Mesothelial cell of epicardium (in vitro differentiated cells): ENCODE measurements at places on chromosomes 4 and X.

DNA sequence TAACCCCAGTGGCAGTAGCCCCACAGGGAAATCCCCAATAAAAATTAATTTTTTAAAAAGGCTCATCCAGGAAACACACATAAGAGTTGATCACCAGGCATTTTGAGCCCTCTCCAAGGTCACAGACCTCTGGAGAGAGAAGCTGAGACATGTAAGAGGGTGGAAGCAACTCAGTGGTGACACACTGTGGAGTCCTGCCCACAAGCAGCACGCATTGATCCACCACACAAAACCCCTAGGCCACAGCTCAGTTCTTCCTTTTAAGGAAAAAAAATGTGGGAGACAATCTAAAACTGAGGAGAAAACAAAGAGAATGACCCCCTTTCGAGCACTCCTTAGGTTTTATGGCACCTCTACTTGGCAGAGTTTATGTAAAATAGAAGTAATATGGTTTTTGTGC is 71.7 kb upstream of the S100G start:
- DNase-seq: no peak
- no peaks in the 10 kb centered on the region for H3K4me1 ChIP-seq
- no peak overlapping the region for H3K27ac ChIP-seq
- H3K27me3 ChIP-seq: no peaks in the 10 kb centered on the region
- H3K36me3 ChIP-seq: peaks cover 15% of the 10 kb centered on the region

DNA sequence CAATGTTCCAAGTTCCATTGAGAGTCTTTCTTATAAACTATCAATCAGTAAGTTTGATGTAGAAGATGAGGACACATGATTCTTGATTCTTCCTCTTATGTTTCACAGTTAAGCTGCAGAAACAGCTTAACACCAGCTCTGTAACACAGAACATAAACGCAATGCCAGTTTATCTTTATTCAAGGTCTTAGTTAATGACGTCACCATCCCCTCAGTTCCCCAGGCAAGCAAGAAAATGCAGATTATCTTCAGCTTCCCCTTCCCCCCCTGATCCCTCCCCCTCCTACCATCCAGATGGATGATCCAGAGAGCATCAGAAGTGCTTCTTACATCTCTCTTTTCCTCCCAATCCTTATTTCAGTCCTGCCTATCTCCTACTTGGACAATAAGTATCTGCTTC is 4.4 kb upstream of the SH3RF1 start:
- H3K4me1 ChIP-seq: peaks cover 38% of the 10 kb centered on the region
- no peaks in the 10 kb centered on the region for H3K36me3 ChIP-seq
- H3K27me3 ChIP-seq: no peaks in the 10 kb centered on the region
- no peak for DNase-seq
- no peak overlapping the region for H3K4me3 ChIP-seq

DNA sequence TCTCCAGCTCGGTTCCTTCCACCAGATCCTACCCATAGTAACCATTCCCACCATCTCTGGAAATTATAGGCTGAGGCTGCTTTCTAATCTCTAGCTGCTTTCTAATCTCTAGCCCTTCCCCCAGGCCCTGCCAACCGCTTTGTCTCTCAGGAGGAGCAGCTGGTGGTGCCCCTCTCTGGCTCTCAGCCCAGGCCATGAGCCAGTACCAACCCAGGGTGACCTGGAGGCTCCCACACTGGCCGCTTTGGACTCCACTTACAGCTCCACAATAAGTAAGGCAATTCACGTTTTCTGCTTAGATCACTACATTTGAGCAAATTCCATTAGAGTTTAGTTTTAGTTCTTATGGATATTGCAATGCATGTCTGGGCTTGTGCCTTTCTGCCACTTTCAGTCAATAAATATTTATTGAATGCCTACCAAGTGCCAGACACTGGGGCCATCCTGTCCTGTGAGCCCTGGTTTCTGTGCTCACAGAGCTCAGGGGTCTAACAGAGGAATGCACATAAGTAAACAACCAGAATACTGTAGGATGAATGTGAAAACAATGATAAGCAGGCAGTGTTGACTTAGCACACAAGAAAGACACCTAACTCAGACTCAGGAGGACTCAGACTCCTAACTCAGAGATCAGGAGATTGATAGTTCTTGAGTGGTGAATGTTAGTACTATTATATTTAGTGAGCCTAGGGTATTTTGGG is 38.9 kb downstream of the SMC1A start:
- H3K4me1 ChIP-seq: no peaks in the 10 kb centered on the region
- no peak for DNase-seq
- H3K36me3 ChIP-seq: peaks cover 15% of the 10 kb centered on the region

DNA sequence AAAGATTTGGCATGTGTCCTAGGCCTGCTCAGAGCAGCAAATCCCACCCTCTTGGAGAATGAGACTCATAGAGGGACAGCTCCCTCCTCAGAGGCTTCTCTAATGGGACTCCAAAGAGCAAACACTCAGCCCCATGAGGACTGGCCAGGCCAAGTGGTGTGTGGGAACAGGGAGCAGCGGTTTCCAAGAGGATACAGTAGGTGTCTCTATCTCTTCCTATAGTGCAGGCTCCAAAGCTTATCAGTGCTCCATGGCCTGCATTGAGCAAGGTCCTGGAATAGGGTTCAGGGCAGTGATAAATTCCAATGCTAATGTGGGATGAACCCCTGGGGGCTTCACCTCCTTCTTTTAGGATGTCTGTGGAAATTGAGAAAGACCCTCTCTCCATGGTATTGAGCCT is 15.7 kb upstream of the MAGEA10 start:
- no peak overlapping the region for H3K4me3 ChIP-seq
- no peaks in the 10 kb centered on the region for H3K36me3 ChIP-seq
- no peak overlapping the region for H3K27ac ChIP-seq
- DNase-seq: no peak
- H3K27me3 ChIP-seq: no peaks in the 10 kb centered on the region
- H3K4me1 ChIP-seq: no peaks in the 10 kb centered on the region

DNA sequence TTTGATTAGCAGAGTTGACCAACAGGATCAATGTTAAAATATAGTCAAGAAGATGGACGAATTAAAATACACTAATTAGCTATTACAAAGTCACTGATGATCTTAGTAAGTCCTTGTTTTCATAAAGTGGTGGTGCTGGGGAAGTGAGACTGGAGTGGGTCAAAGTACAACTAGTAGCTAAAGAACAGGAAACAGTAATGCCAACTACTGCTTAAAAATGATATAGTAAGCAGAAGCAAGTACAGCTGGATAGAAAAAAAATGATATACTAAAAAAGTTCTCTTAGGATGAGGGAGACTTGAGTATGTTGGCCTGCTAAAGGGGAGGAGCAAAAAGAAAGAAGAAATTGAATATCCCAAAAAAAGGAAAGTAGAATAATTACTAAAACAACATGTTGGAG is 580.8 kb upstream of the FTHL17 start:
- H3K4me3 ChIP-seq: no peak overlapping the region
- H3K27ac ChIP-seq: no peak overlapping the region
- peaks cover 5% of the 10 kb centered on the region for H3K4me1 ChIP-seq
- H3K27me3 ChIP-seq: no peaks in the 10 kb centered on the region
- DNase-seq: no peak

- peaks cover 7% of the 10 kb centered on the region for H3K4me1 ChIP-seq
- no peak for DNase-seq
- H3K4me3 ChIP-seq: no peak overlapping the region
- peaks cover 3% of the 10 kb centered on the region for H3K27me3 ChIP-seq
Measured at GRCh38 chr4:71151054-71151453, 157.6 kb downstream of the DCK start.

GRCh38 chr4:112706840-112707207 is 69.9 kb downstream of the LARP7 start:
- no peaks in the 10 kb centered on the region for H3K36me3 ChIP-seq
- H3K27ac ChIP-seq: no peak overlapping the region
- DNase-seq: no peak
- H3K27me3 ChIP-seq: peaks cover 62% of the 10 kb centered on the region

GRCh38 chr4:114082348-114082747 is 102.9 kb upstream of the ARSJ start:
- no peaks in the 10 kb centered on the region for H3K27me3 ChIP-seq
- H3K27ac ChIP-seq: peak overlapping the region; percentile 8
- no peak for DNase-seq
- H3K4me3 ChIP-seq: no peak overlapping the region
- H3K4me1 ChIP-seq: peaks cover 19% of the 10 kb centered on the region
- H3K36me3 ChIP-seq: no peaks in the 10 kb centered on the region

- H3K27ac ChIP-seq: no peak overlapping the region
- no peak overlapping the region for H3K4me3 ChIP-seq
- peaks cover 2% of the 10 kb centered on the region for H3K4me1 ChIP-seq
- no peaks in the 10 kb centered on the region for H3K27me3 ChIP-seq
Measured at GRCh38 chr4:18100657-18101056, 79.1 kb upstream of the LCORL start.

GRCh38 chr4:95556207-95556859 is 7.6 kb upstream of the UNC5C start:
- H3K27me3 ChIP-seq: no peaks in the 10 kb centered on the region
- no peaks in the 10 kb centered on the region for H3K36me3 ChIP-seq
- H3K4me3 ChIP-seq: no peak overlapping the region
- no peak for DNase-seq
- H3K27ac ChIP-seq: no peak overlapping the region

- H3K36me3 ChIP-seq: peaks cover 10% of the 10 kb centered on the region
- no peak overlapping the region for H3K4me3 ChIP-seq
- DNase-seq: no peak
- H3K4me1 ChIP-seq: peaks cover 10% of the 10 kb centered on the region
Measured at GRCh38 chrX:132909643-132910042, 48.8 kb downstream of the HS6ST2 start.

- no peak for DNase-seq
- H3K27ac ChIP-seq: no peak overlapping the region
- peaks cover 3% of the 10 kb centered on the region for H3K27me3 ChIP-seq
- no peaks in the 10 kb centered on the region for H3K36me3 ChIP-seq
- H3K4me1 ChIP-seq: no peaks in the 10 kb centered on the region
Measured at GRCh38 chrX:138890491-138890890, 179.0 kb upstream of the FGF13 start.

- H3K36me3 ChIP-seq: peaks cover 18% of the 10 kb centered on the region
- H3K4me1 ChIP-seq: peaks cover 5% of the 10 kb centered on the region
- H3K4me3 ChIP-seq: no peak overlapping the region
- H3K27ac ChIP-seq: no peak overlapping the region
- no peak for DNase-seq
Measured at GRCh38 chr4:105679186-105679585, 29.3 kb downstream of the INTS12 start.

GRCh38 chr4:81377191-81377590 is 94.5 kb downstream of the RASGEF1B start:
- peaks cover 15% of the 10 kb centered on the region for H3K4me1 ChIP-seq
- no peak for DNase-seq
- H3K27me3 ChIP-seq: peaks cover 30% of the 10 kb centered on the region
- H3K36me3 ChIP-seq: no peaks in the 10 kb centered on the region
- no peak overlapping the region for H3K4me3 ChIP-seq
- no peak overlapping the region for H3K27ac ChIP-seq

GRCh38 chr4:77636902-77637301 is 31.3 kb downstream of the CXCL13 start:
- H3K27ac ChIP-seq: no peak overlapping the region
- no peaks in the 10 kb centered on the region for H3K36me3 ChIP-seq
- no peaks in the 10 kb centered on the region for H3K4me1 ChIP-seq
- DNase-seq: no peak
- no peaks in the 10 kb centered on the region for H3K27me3 ChIP-seq
- no peak overlapping the region for H3K4me3 ChIP-seq

DNA sequence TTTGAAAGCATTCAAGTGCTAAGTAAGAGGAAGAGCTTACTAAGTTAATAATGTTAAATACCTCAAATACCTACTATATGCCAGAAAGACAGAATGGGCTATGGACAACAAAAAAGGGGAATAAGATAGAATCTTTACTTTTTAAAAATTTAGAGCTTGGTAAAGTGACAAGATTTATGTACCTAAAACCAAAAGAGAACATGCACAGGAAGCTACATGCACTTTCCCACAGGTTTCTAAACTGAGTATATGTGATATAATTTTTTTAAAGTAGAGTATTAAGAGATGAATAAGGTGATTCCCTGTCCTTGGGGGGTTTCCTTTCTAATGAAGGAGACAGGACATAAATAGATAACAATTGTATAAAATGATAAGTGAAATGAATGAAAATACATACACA is 30.7 kb downstream of the SLC4A4 start:
- H3K27ac ChIP-seq: no peak overlapping the region
- no peak for DNase-seq
- peaks cover 6% of the 10 kb centered on the region for H3K4me1 ChIP-seq
- no peaks in the 10 kb centered on the region for H3K36me3 ChIP-seq

DNA sequence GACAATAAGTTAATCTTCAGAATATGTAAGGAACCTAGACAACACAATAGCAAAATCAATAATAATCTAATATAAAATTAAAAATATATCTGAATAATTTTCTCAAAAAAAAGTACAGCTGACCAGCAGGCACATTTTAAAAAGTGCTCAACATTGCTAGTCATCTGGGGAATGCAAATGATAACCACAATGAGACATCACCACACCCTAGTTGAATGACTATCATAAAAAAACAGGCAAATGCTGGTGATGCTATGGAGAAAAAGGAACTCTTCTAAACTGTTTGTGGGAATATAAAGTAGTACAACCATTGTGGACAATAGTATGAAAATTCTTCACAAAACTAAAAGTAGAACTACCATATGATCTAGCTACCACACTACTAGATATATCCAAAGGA is 956.9 kb upstream of the NDST4 start:
- no peak overlapping the region for H3K4me3 ChIP-seq
- H3K4me1 ChIP-seq: peaks cover 2% of the 10 kb centered on the region
- no peak overlapping the region for H3K27ac ChIP-seq
- H3K27me3 ChIP-seq: no peaks in the 10 kb centered on the region
- H3K36me3 ChIP-seq: peaks cover 6% of the 10 kb centered on the region

GRCh38 chr4:118751629-118752323 is 66.6 kb downstream of the METTL14 start:
- H3K4me3 ChIP-seq: no peak overlapping the region
- H3K27ac ChIP-seq: peak overlapping the region; percentile 78
- peaks cover 51% of the 10 kb centered on the region for H3K4me1 ChIP-seq
- DNase-seq: no peak
- H3K27me3 ChIP-seq: no peaks in the 10 kb centered on the region

- H3K4me1 ChIP-seq: no peaks in the 10 kb centered on the region
- no peak for DNase-seq
- H3K36me3 ChIP-seq: no peaks in the 10 kb centered on the region
- no peak overlapping the region for H3K4me3 ChIP-seq
Measured at GRCh38 chrX:6244666-6245065, 16.0 kb upstream of the NLGN4X start.

GRCh38 chr4:124505211-124505610 is 207.3 kb downstream of the ANKRD50 start:
- H3K4me1 ChIP-seq: peaks cover 3% of the 10 kb centered on the region
- no peaks in the 10 kb centered on the region for H3K36me3 ChIP-seq
- no peak overlapping the region for H3K4me3 ChIP-seq
- no peak overlapping the region for H3K27ac ChIP-seq

DNA sequence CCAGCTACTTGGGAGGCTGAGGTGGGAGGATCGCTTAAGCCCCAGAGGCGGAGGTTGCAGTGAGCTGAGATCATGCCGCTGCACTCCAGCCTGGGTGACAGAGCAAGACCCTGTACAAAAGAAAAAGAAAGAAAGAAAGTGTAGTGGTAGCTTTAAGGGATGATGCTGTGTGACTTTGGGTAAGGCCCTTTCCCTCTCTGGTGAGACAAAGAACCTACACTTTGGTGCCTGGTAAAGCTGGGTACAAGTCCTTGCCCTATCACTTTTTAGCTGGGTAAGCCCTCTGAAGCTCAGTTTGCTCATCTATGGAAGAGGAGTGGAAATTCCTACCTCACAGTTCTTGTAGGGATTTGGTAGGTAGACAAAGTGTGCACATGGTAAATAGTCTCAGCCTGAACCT is 1.7 kb upstream of the IQSEC2 start:
- DNase-seq: no peak
- H3K4me3 ChIP-seq: no peak overlapping the region
- H3K4me1 ChIP-seq: peaks cover 30% of the 10 kb centered on the region
- H3K27ac ChIP-seq: no peak overlapping the region
- H3K27me3 ChIP-seq: no peaks in the 10 kb centered on the region
